ENCODE measurements at places on chromosomes 4 and X.

GRCh38 chr4:88610771-88611170 lies 18.5 kb downstream of the HERC3 start:
- DNase-seq, result peak; percentile 79

GRCh38 chr4:3213661-3214250 lies 35.2 kb upstream of the MSANTD1 start:
- no peak for DNase-seq

DNA sequence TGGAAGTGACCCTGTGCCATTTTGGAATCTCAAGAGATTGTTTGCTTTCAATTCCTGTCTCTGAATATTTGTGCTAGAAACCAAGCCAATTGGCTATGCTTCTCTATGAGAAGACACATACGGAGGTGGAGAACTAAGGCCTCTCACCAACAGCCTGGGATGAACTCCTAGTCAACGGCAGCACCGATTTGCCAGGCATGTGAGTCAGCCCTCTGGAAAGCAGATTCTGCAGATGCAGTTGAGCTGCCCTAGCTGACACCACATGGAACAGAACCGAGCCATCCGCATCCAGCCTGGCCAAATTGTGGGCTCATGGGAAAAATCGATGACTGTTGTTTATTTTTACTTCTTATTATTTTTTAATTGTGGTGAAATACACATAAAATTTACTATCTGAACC lies 58.2 kb upstream of the WDFY3 start:
- no peak for DNase-seq

- DNase-seq, result no peak
Measured at GRCh38 chr4:39821951-39822350, 124.0 kb downstream of the UBE2K start.

GRCh38 chr4:137626942-137627738 lies 94.8 kb upstream of the PCDH18 start:
- no peak for DNase-seq

GRCh38 chr4:41334182-41334581 lies 77.5 kb downstream of the UCHL1 start:
- DNase-seq, result no peak

DNA sequence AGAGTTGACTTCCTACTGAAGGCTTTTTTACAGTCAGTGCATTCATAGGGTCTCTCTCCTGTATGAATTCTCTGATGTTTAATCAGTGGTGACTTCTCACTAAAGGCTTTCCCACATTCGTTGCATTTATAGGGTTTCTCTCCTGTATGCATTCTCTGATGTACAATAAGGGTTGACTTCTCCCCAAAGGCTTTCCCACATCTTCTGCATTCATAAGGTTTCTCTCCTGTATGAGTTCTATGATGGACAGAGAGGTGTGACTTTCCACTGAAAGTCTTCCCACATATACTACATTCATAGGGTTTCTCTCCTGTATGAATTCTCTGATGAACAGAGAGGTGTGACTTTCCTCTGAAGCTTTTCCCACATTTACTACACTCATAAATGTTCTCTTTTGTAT lies 45.2 kb downstream of the ZNF674 start:
- DNase-seq, result no peak

- no peak for DNase-seq
Measured at GRCh38 chr4:62407534-62407933, 1207.4 kb downstream of the ADGRL3 start.

GRCh38 chr4:98765771-98766170 lies 107.4 kb upstream of the TSPAN5 start:
- DNase-seq, result no peak
